ENCODE measurements at places on chromosomes 4 and X.

- no peak for DNase-seq
Measured at GRCh38 chrX:9785944-9786797, at the start of gene SHROOM2. Gene SHROOM2 (plus strand): TSS chrX:9786429. CDS start chrX:9786546, 117 bp downstream.

GRCh38 chr4:152011469-152011868, 250.7 kb upstream of the GATB start:
- no peak for DNase-seq

DNA sequence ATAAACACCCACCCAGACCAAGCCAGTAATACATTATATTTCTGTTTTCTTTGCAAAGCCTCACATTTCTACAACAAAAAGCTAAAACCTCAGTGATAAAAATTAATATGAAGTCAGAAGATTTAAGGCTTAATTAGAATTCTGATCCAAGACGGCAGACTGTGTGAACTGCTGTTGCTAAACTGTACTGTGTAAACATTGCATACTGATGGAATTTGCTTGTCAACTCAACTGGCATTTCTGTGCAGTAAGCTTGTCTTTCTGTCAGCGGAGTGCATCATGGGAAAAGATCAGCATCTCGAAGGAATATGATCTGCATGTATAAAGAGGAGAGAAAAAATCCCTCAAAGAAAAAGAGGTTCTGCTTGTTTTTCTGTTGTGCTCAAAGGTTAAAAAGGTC, 69.4 kb upstream of the SPANXB1 start:
- DNase-seq: no peak

GRCh38 chr4:38105475-38106220, 145.4 kb downstream of the PTTG2 start:
- no peak for DNase-seq

- no peak for DNase-seq
Measured at GRCh38 chr4:150600812-150601445, 19.0 kb downstream of the MAB21L2 start.

DNA sequence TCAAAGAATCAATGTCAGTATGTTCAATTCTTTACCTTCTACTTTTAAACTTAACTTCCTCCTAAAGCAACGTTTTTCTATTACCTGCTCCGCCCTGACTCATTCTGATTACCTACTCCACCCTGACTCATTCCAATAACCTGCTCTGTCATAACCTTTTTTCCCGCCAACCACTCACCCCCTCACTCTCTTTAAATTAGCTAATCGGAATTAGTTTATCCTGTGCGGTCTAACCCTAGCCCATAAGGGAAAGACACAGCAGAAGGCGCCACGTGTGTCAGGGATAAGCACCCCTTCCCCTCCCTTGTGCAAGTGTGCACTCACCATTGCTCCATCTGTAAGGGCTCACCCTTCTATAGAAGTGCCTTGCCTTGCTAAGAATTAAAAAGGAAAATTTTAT, 64.4 kb downstream of the EIF4E start:
- DNase-seq: no peak

DNA sequence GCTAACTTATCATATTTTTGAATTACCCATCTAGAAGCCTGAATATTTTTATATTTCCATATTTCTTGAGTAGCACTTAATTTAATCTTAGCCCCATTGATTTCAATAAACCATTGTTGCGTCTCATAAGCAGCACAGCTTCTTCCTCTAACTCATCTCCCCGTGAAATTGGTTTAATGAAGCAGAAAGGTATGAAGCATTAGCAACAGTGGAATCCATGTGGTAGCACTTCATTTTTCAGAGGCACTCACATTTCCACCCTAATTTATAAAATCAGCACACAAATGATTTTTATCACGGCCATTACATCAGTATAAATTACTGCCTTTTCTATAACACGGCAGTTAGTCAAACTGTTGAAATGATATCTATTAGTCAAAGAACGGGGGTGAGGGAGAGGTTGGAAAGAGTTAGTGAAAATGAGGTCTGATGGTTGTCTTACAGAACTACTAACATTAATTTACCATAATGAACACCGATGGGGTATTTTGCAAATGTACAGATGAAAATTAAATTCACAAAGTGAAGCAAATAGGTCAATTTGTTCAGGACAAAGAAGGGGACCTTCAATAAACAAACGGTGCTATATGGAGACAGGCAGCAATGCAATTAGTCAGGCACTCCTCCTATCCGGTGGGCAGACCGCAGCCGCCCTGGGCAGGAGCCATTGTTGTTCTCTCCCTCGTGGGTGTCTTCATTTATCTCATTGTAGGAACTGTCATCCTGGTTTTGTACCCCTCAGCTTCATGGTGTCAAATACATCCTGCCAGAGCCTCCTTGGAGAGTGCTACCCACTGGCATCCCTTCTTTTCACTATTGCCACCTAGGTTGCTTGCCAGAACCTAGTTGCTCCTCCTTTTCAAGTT, 205.7 kb downstream of the SOX3 start:
- no peak for DNase-seq

DNA sequence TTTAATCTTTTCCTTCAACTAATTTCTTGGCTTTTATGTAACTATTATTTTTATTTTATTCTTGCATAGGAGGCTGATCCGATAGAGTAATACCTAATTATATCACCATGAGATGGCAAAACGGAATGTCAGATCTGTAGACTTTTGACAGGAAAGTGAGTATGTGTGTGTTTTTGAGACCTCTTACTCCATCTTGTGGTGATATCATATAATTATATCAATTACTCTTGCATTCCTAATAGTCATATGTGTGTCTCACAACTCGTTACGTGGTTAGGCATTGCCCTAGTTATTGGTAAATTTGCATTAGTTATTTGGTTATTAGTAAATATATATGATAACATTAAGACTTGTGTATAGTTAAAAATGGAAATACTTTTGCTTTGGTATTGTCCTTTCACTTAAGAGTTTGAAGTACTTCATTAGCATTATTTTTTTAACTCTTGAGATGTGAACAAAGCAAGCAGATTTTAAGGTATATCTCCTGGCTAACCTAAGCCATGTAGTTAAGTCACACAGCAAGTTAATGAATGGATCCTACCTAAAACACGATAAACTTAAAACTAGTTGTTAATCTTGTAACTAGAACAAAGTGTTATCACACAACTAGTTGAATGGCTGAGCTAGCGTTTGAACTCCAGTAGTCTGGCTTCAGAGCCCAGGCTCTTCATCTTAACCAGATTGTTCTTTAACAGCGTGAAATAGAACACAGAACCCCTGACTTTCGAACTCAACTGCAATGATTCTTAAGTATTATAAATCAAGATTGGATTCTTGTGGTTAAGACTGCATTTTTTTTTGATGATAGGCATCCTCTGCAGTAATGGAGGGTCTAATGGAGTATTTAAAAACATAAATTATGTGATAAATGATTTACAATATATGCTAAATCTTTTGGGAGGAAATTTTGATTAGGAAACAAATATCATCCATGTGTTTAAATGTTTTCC, 67.1 kb downstream of the PGRMC2 start:
- DNase-seq: no peak

- DNase-seq: no peak
Measured at GRCh38 chr4:65344278-65344825, 325.9 kb downstream of the EPHA5 start.

- DNase-seq: no peak
Measured at GRCh38 chr4:165345666-165346417, 18.4 kb downstream of the MSMO1 start.

GRCh38 chr4:141654098-141654497, 17.7 kb downstream of the IL15 start:
- no peak for DNase-seq

DNA sequence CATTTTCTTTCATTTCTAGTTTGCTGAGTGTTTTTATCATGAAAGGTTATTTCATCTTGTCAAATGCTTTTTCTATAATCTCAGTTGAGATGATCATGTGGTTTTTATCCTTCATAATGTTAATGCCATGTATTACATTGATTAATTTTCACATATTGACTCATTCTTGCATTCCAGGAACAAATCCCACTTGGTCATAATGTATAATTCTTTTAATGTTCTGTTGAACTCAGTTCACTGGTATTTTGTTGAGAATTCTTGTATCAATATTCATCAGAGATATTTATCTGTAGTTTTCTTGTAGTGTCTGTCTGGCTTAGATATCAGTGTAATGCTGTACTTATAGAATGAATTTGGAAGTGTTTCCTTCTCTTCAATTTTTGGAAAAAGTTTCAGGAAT, 16.7 kb upstream of the LHFPL1 start:
- DNase-seq: no peak

DNA sequence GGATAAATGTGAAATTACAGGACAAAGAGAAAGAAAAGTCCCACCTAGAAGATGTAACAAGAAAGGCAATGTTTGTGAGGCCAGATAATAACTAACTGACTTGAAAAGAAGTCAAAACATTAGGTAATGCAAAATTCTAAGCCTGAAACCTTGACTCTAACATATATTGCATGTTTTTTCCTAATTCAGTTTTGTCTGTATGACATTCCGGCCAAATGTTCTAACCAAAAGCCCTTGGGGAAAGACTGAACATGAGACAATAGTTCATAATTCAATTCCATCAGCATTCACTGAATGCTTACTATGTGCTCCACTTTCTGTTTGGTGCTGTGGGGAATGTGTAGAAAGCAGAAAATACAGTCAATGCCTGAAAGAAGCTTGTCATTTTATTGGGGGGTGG, 84.8 kb upstream of the PLAC1 start:
- DNase-seq: no peak

- DNase-seq: no peak
Measured at GRCh38 chrX:37330642-37331041, 18.5 kb upstream of the PRRG1 start.

GRCh38 chr4:116561768-116562167, 523.6 kb downstream of the TRAM1L1 start:
- no peak for DNase-seq

GRCh38 chr4:74123065-74123728, 24.2 kb upstream of the CXCL2 start:
- no peak for DNase-seq

DNA sequence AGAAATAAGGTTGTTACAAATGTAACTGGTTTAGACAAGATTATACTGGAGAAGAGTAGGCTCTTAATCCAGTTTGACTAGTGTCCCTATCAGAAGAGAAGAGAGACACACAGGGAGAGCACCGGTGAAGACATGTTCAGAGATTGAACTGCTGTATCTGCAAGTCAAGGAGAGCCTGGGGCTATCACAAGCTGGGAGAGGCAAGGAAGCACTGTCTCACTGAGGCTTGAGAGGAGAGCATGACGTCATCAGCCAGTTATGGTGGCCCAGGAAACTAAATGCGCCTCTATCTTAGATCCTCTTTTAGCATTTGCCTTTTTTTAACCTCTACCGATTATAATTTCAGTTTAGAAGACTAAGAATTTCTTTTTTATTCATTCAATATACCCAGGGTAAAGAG, 583.4 kb downstream of the TRAM1L1 start:
- no peak for DNase-seq

GRCh38 chrX:150954951-150955350, 28.2 kb upstream of the HMGB3 start:
- DNase-seq: no peak

- DNase-seq: no peak
Measured at GRCh38 chr4:123731035-123731434, 334.4 kb downstream of the SPRY1 start.
